CD4-positive, alpha-beta T cell treated with Interleukin-1 beta for 1 hour (primary cell): ENCODE measurements at places on chromosomes 3 and 15.

DNA sequence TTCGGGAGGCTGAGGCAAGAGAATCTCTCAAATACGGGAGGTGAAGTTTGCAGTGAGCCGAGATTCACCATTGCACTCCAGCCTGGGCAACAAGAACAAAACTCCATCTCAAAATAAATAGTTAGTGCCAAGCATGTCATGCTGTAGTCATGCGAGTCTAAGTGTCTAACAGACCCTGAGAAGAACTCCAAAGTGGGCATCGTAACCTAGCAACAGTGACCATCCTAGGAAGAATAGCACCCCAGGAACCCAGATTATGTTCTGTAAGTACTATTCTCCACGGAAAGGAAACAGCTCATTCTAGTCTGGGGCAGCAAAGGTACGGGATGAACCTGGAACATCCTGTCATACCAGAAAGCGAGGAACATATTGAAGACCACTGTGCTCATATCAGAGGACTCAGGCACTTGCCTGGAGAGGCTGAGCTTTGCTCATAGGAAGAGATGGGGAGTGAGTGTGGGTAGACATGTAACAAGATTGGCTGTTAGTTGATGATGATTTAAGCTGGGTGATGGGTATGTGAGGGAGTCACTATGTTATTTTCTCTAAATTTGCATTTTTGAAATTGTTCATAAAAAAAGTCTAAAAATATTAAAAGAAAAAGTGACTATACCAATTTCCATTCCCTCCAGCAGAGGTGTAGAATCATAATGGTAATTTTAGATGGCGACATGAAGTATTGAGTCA, 31.7 kb downstream of the BCL2L10 start:
- no peak for DNase-seq

GRCh38 chr3:149632225-149632624, 25.6 kb downstream of the WWTR1 start:
- DNase-seq: no peak

DNA sequence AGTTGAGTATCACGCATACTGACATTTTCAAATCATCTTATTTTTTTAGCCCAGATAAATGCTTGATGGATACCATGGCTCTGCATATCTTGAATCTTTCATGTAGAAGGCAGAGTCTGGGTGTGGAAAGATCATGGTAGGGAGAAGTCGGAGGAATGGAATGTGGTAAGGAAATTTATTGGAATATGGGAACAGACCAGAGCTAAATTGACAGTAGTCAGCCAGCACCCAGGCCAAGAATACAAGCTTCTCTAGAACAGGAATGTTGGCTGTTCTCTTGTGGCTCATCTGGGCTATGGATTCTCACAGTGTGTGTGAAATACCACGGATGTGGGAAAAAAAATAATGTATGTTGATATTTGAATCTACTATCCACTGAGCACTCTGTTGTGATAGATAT, 305.7 kb upstream of the COL8A1 start:
- DNase-seq: no peak

DNA sequence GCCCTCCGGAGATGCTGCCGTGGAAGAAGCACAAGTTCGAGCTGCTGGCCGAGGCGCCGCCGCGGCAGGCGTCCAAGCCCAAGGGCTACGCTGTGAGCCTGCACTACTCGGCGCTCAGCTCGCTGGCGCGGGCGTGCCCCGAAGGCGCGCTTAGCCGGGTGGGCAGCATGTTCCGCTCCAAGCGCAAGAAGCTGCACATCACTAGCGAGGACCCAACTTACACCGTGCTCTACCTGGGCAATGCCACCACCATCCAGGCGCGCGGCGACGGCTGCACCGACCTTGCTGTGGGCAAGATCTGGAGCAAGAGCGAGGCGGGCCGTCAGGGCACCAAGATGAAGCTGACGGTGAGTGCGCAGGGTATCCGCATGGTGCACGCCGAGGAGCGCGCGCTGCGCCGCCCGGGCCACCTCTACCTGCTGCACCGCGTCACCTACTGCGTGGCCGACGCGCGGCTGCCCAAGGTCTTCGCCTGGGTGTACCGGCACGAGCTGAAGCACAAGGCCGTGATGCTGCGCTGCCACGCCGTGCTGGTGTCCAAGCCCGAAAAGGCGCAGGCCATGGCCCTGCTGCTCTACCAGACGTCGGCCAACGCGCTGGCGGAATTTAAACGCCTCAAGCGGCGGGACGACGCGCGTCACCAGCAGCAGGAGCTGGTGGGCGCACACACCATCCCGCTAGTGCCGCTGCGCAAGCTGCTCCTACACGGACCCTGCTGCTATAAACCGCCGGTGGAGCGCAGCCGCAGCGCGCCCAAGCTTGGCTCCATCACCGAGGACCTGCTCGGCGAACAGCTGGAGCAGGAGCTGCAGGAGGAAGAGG, 1.3 kb downstream of the FAM43A start:
- DNase-seq: peak; percentile 21

DNA sequence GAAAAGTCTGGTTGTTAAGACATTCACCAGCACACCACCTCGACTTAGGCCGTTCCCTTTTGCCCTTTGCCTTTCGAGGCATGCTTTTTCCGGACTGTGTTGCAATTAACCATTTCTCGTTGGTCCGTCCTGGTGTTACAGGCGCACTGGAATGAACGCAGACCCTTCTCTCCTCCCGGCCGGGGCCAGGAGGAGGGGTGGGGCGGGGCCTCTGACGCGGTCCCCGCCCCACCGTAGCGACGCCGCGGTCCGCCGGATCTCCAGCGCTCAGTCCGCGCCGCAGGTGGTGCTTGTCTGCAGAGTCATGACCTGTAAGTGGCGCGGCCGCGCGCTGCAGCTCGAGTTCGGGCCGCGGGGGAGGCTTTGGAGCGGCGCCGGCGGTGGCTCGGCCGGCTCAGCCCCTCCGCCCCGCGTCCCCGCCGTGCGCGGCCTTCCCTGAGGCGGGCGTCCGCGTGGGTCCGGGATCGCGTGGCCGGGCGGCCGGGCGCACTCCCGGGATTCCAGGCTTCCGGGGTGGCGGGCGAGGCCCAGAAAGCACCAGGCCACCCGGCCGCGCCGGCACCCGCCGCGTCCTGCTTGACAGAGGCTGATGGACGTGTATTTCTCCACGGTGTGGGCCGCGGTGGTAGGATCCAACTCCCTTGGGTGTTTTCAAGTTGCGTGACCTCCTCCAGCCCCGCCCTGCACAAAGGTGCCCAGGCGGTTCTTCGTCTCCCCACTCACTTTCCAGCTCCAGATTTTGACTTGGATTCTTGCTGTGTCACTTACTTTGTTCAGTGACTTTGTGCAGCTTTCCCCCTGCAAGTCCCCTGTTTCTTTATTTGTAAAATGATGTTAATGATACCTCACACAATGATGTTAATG, at the start of gene NIT2:
Gene NIT2, plus strand, starts transcription at position 270 of the 864 bp plus-strand sequence. Its CDS starts 35 bp downstream, at position 305.
- peak; percentile 78 for DNase-seq

GRCh38 chr15:33104212-33104611, 90.3 kb downstream of the FMN1 start:
- DNase-seq: peak; percentile 1

GRCh38 chr3:67620869-67621268, 33.5 kb downstream of the SUCLG2 start:
- no peak for DNase-seq

GRCh38 chr3:185313693-185314246, 49.2 kb upstream of the MAP3K13 start:
- DNase-seq: no peak

GRCh38 chr3:125098611-125099291, 43.0 kb upstream of the HEG1 start:
- no peak for DNase-seq

- DNase-seq: no peak
These were observed 98.9 kb upstream of the MME start for GRCh38 chr3:154981201-154981600.

- DNase-seq: no peak
These were observed 61.0 kb downstream of the TPRA1 start for GRCh38 chr3:127529346-127530188.

- DNase-seq: no peak
These were observed 262.7 kb downstream of the FEZF2 start for GRCh38 chr3:62110443-62111225.

DNA sequence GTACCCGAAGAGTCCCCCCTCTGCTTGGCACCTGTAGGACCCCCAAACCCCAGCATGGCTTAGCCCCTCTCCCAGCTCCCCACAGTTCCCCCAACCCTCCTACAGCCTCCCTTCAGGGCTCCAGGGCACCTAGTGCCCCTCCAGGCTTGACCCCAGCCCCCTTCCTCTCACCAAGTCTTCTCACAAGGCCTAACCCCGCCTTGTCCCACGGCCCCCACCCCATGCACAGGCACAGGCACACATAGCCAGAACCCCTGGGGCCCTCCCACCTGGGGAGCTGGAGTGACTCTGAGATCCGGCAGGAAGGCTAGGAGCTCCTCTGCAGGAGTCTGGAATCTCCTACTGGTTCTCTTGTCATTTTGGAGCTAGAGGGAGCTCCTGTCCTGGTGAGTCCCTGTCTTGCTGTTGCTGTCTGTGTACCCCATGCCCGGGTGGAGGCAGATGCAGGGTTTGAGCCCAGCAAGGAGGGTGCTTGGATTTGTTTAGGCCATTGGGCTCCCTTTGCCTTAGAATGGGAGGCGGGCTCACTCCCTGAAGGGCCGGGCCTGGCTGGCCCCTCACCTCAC, 39.6 kb downstream of the KLF13 start:
- DNase-seq: no peak

- DNase-seq: no peak
These were observed 8.9 kb downstream of the ICE2 start for GRCh38 chr15:60469893-60470641.

GRCh38 chr15:36601952-36602351, 22.5 kb downstream of the CDIN1 start:
- no peak for DNase-seq

GRCh38 chr15:88066636-88067330, 189.8 kb downstream of the NTRK3 start:
- no peak for DNase-seq

- no peak for DNase-seq
These were observed 91.1 kb upstream of the IL12A start for GRCh38 chr3:159897331-159898075.

DNA sequence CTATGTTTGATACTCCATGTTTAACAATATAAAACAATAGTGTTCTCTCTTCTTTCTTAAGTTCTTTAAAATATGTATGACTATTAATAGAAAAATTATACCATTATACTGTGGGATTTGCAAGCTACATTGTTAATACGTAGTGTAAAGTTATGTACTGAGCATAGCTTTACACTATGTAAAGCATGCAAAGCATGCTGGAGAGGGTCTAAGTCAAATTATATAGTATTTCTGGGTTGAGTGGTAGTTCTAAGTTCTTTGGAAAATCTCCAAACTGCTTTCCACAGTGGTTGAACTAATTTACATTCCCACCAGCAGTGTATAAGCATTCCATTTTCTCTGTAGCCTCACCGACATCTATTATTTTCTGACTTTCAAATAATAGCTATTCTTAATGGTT, 253.0 kb downstream of the RAP2B start:
- DNase-seq: no peak

DNA sequence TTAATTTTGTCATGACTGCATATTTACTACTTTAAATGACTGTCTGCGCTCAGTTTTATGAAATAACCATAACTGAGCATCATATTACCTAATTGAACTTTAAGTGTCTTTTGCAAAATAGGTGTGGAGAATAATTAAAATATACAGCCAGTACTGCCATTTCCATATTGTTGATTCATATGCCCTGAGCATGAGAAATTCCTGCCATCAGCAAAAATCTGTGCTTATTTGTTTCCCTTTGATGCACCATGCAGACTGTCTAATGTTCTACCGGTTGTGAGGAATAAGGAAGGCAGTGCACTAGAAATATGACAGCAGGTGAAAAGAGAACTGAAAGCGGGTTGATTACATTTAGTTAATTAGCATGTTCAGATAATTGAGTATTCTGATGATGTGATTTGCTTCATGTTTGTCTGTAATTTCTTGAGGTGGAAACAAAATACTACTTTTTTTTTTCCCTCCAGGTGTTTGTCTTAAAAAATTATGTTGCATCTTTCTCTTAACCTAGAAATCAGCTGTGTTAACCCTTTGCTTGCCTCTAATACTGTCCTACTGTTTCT, 229.4 kb upstream of the AZI2 start:
- DNase-seq: no peak

- DNase-seq: no peak
These were observed 73.0 kb downstream of the BFSP2 start for GRCh38 chr3:133472889-133473288.

GRCh38 chr3:39911465-39912309, 102.3 kb downstream of the MYRIP start:
- DNase-seq: no peak

GRCh38 chr15:77582763-77583162, 49.9 kb downstream of the LINGO1 start:
- no peak for DNase-seq

DNA sequence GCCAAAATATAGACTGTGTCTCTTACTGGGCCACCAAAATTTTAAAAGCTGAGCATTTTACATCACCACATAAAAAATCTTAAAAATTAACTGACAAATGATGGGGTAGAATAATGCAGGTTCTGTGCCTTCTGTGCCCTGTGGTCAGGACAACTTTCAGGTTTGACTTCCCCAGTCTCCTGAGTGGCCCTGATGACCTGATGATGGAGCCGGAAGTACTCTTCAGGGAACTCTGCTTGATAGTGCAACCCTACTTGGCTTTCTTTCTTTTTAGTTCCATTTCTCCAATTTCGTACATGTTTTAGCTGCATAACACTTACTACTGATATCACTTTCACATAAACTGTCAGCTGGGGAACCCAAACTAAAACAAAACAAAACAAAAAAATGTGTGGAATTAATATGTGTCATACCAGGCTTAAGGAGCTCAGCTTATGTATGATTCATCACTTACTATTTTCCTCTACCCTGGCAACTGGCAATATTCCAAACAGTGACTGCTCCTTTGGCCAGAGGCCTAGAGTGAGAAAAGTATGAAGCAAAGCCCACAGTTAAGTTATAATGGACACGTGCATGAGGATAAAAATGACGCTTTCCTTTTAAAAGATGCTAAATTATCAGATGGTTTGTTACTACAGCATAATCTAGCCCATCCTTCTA, 194.3 kb downstream of the BCHE start:
- DNase-seq: no peak

GRCh38 chr15:99571299-99571698, 5.5 kb downstream of the MEF2A start:
- DNase-seq: no peak

DNA sequence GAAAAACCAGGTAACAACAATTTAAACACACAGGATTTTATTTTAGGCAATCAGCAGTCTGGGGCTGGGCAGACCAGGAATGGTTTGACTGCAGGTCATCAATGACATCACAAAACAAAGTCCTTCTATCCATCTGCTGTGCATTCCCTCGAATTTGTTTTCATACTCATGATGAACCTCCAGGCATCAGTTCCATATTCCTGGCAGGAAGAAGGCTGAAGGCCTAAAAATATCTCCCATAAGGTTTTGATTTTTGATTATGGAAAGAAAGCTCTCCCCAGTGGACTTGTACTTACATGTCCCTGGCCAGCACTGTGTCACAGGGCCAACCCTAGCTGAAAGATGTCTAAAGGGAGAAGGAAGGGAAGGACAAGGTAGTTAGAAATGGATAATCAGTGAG, 107.4 kb downstream of the PEAK1 start:
- no peak for DNase-seq

- DNase-seq: no peak
These were observed 84.2 kb downstream of the LRRC49 start for GRCh38 chr15:70976851-70977250.

GRCh38 chr3:128282380-128283196, 129.3 kb downstream of the EEFSEC start:
- no peak for DNase-seq
